ENCODE measurements at places on chromosomes 1 and 21.

- no peak overlapping the region for H3K27ac ChIP-seq
- H3K36me3 ChIP-seq = peaks cover 3% of the 10 kb centered on the region
- H3K27me3 ChIP-seq = no peaks in the 10 kb centered on the region
- no peak overlapping the region for H3K4me3 ChIP-seq
- no peak for DNase-seq
Observed at GRCh38 chr21:26112127-26112742, 58.3 kb downstream of the APP start.

DNA sequence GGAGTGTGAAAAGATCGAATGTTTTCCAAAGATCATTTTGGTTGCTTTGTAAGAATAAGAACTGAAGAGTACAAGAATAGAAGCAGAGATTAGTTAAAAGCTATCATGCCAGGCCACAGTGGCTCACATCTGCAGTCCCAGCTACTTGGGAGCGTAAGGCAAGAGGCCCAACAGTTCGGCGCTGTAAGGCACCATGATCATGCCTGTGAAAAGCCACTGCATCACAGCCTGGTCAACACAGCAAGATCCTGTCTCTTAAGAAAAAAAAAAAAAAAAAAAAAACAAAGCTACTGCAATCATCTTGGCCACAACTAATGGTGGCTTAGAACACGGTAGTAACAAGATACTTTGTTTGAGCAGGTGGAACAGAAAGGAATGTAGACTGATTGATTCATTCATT lies 116.2 kb downstream of the EIF4G3 start:
- DNase-seq = no peak
- H3K27ac ChIP-seq = no peak overlapping the region
- H3K4me1 ChIP-seq = no peaks in the 10 kb centered on the region
- no peaks in the 10 kb centered on the region for H3K36me3 ChIP-seq
- H3K27me3 ChIP-seq = no peaks in the 10 kb centered on the region
- no peak overlapping the region for H3K4me3 ChIP-seq

DNA sequence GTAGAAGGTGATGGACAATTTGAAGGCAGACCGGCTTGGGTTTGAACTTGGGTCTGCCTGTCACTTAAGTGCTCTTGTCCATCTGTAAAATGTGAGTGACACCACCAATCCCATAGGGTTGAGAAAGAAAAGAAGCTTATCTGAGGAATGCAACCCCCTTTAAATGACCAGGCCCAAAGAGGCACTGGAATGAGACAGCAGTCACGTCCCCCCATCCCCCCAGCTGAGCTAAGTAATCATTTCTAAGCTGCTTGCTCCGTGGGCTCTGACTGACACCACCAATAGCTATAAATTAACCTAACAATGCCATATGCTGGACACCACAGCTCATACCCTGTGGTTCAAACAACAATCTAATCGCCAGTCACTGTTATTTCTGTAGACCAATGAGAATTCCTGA lies 15.1 kb downstream of the LCA5L start:
- H3K27ac ChIP-seq = no peak overlapping the region
- DNase-seq = no peak
- H3K36me3 ChIP-seq = no peaks in the 10 kb centered on the region
- H3K27me3 ChIP-seq = no peaks in the 10 kb centered on the region

- no peak overlapping the region for H3K4me3 ChIP-seq
- peaks cover 3% of the 10 kb centered on the region for H3K4me1 ChIP-seq
- DNase-seq = no peak
- H3K27ac ChIP-seq = no peak overlapping the region
Observed at GRCh38 chr1:10888791-10889649, 92.6 kb upstream of the CASZ1 start.

DNA sequence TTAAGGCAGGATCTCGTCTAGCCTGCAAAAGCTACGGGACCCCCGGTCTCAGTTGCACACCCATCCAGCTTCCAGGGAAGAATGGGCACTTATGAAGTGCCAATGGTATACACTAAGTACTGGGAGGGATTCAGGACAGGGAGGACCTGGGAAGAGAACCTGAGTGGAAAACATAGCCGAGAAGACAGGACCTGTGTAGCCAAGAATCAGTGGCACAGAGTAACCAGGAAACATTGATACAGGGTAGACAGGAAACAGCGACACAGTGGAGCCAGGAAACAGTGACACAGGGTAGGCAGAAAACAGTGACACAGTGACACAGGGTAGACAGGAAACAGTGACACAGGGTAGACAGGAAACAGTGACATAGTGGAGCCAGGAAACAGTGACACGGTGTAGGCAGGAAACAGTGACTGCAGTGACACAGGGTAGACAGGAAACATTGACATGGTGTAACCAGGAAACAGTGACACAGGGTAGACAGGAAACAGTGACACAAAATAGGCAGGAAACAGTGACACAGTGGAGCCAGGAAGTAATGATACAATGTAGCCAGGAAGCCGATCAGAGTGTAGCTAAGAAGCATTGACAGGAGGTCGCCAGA lies 138.0 kb upstream of the ARHGEF16 start:
- H3K27ac ChIP-seq = peak overlapping the region; percentile 64
- H3K4me1 ChIP-seq = no peaks in the 10 kb centered on the region
- no peaks in the 10 kb centered on the region for H3K36me3 ChIP-seq
- peak; percentile 31 for DNase-seq
- H3K4me3 ChIP-seq = no peak overlapping the region
